ENCODE measurements at places on chromosomes 1 and 21.

- H3K4me1 ChIP-seq = peaks cover 10% of the 10 kb centered on the region
- H3K27ac ChIP-seq = no peak overlapping the region
- H3K27me3 ChIP-seq = no peaks in the 10 kb centered on the region
These were observed 105.8 kb upstream of the WNT4 start for GRCh38 chr1:22248746-22249145.

- H3K36me3 ChIP-seq = no peaks in the 10 kb centered on the region
- DNase-seq = peak; percentile 85
- H3K4me1 ChIP-seq = peaks cover 7% of the 10 kb centered on the region
- H3K27me3 ChIP-seq = no peaks in the 10 kb centered on the region
These were observed 128.6 kb downstream of the PRDM2 start for GRCh38 chr1:13828454-13829151.

DNA sequence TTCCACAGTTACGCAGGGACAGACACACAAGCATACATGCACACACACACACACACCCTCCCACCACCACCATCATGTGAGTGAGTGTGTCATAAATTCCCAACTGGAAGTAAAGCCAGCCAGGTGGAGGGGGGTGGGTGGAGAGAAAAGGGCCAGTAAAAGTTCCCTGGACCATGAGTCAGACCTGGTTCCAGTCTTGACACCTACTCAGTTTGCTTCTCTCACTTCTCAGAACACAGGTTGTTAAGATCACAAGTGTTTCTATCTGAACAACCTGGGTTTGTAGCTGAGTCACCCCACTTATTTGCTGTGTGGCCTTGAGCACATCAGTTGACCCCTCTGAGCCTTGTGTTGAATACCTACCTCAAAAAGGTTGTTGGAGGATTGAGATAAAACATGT, 9.6 kb downstream of the EPHA10 start:
- peaks cover 68% of the 10 kb centered on the region for H3K27me3 ChIP-seq
- DNase-seq = no peak
- H3K36me3 ChIP-seq = no peaks in the 10 kb centered on the region
- no peak overlapping the region for H3K4me3 ChIP-seq
- H3K27ac ChIP-seq = no peak overlapping the region

DNA sequence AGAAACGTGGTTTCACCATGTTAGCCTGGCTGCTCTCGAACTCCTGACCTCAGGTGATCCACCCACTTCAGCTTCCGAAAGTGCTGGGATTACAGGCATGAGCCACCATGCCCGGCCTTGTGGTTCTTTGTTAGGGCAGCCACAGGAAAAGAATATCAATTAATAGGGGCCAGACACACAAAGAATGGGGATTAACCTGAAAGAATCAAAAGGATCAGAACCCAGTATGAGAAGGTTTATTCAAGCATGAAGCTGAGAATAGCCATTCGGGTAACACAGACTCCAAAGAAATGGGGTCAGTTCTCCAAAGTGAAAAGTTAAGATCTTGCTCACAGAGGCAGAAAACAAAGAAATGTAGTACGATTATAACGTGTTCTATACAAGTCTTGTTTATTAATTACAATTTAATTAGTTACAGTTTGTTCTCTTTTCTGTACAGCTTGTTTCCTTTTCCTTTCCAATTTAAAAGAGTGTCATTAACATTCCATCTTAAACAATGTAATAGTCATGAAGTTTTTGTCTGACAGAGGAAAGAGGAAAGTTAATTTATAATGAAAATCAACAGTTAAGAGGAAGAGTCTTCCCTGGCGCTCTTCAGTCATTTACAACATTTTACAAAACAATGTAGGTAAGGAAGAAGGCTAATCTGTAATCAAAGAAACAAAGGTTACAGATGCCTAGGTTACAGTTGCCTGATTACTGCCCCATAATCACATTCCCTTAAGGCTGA, 51.3 kb upstream of the SLC45A1 start:
- peak overlapping the region; percentile 68 for H3K27ac ChIP-seq
- H3K36me3 ChIP-seq = no peaks in the 10 kb centered on the region
- no peaks in the 10 kb centered on the region for H3K4me1 ChIP-seq
- H3K27me3 ChIP-seq = no peaks in the 10 kb centered on the region

GRCh38 chr21:45598666-45599065, 44.9 kb upstream of the PCBP3 start:
- no peaks in the 10 kb centered on the region for H3K36me3 ChIP-seq
- no peak overlapping the region for H3K27ac ChIP-seq

DNA sequence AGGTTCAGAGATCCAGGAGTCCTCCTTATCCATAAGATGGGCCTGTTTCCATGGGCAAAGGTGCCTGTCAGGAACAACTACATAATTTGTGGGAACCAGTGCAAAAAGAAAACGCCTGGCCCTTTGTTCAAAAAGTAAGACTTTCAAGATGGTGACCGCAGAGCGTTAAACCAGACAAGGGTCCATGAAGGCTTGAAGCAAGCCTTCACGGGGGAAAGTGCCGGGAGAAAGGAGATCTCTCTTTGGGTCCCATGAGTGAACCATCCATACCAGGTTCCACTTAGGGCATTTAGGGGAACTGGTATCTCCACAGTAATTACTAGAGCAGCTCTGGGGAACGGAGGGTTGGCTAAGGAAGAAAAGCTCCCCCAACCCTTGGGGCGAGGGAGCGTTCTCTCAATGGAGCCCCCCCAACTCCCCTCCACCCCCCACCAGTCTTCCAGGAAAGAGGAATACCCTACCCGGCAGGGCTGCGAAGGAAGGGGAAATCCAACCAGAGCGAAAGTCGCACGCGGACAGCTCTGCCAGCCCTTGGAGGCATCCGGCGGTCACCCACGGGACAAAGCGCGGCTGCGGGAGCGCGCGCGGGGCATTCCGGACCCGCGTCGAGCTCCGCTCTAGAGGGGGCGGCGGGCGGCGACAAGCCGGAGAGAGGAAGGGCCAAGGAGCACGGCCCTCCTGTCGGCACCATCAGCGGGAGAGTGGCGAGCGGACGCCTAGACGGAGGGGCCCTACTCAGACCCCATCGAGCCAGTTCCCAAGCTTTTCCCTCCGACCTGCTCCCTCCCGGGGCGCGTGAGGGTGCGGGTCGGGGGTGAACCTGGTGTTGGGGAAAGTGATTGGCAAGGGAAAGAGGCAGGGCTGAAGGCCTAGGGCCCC, 687 bp upstream of the RASSF5 start:
- H3K4me3 ChIP-seq = peak overlapping the region; percentile 63
- peak; percentile 73 for DNase-seq
- peaks cover 58% of the 10 kb centered on the region for H3K4me1 ChIP-seq

DNA sequence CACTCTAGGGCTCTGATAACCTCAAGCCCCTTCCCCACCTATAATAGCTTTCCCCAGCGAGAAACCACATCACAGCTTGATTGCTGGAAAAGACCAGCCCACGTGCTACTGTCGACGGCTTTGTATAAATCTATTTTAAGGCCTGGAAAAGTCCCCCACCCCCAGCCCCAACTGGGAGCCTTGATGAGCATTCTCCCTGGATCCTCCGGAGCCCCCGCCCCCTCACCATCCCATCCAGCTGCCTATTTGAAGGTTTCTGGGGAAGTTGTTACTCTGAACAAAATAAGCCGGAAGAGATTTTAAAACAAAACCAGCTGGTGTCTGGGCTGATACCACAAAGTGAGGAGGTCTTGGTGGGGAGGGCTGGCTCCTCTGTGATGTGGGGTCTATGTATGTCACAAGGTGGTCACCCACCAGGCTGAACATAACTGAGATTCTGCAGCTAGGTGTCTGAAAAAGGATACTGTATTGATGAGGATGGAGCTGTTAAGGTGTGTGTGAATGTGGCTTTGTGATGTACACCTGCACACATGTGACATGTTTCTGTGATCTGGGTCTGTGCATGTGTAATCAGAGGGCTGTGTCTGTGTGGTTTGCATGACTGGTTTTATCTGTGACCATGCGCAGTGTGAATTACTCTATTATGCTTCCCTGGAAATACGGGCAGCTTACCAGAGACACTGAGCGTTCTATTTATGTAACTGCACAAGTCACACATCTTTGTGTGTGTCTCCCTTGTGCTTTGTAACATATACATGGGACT, 25.0 kb downstream of the RIMS3 start:
- no peaks in the 10 kb centered on the region for H3K27me3 ChIP-seq
- H3K36me3 ChIP-seq = no peaks in the 10 kb centered on the region
- no peak for DNase-seq

DNA sequence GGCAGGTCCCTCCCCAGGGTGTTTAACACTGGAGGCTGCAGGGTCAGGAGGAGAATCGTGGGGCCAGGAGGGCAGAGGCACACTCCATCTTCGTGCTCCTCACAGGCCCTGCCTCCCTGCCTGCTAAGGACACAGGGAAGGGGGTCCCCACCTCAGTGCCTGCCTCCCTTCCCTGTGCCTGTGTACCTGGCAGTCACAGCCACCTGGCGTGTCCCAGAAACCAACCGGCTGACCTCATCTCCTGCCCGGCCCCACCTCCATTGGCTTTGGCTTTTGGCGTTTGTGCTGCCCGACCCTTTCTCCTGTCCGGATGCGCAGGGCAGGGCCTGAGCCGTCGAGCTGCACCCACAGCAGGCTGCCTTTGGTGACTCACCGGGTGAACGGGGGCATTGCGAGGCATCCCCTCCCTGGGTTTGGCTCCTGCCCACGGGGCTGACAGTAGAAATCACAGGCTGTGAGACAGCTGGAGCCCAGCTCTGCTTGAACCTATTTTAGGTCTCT, 623 bp upstream of the BGLAP start:
- H3K4me1 ChIP-seq = peaks cover 11% of the 10 kb centered on the region
- H3K27me3 ChIP-seq = peaks cover 10% of the 10 kb centered on the region
- H3K36me3 ChIP-seq = peaks cover 45% of the 10 kb centered on the region
- H3K4me3 ChIP-seq = no peak overlapping the region
- DNase-seq = no peak

DNA sequence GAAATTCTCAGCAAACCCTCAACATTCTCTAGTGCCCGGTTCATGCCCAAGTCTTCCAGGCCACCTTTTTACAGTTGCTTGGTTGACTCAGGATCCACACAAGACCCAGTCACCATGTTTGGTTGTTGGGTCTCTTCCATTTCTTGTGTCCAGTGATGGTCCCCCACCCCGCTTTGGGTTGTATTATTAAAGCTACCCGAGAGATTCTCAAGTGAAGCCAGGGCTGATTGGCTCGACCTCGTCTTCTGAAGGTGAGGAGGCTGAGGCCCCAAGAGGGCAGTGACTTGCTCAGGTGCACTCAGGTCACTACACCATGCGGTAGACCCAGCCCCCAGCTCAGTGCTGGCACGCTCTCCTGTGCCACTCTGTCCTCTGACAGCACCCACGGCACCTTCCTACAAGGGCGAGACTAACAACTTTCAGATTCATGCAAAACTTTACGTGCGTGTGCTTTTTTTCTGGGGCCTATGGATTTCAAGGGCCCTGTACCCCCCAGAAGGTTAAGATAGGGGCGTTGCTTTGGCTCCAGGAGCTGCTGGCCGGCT, 50.3 kb downstream of the CAPN9 start:
- DNase-seq = no peak
- no peaks in the 10 kb centered on the region for H3K36me3 ChIP-seq
- no peaks in the 10 kb centered on the region for H3K4me1 ChIP-seq
- no peak overlapping the region for H3K4me3 ChIP-seq
- H3K27me3 ChIP-seq = no peaks in the 10 kb centered on the region
- H3K27ac ChIP-seq = no peak overlapping the region

GRCh38 chr1:3152143-3152542, 83.1 kb downstream of the PRDM16 start:
- no peak overlapping the region for H3K4me3 ChIP-seq
- no peaks in the 10 kb centered on the region for H3K4me1 ChIP-seq
- DNase-seq = no peak
- peaks cover 16% of the 10 kb centered on the region for H3K27me3 ChIP-seq
- no peak overlapping the region for H3K27ac ChIP-seq

GRCh38 chr1:16302709-16303627, 49.3 kb downstream of the FBXO42 start:
- H3K36me3 ChIP-seq = peaks cover 63% of the 10 kb centered on the region
- no peaks in the 10 kb centered on the region for H3K4me1 ChIP-seq
- H3K27me3 ChIP-seq = no peaks in the 10 kb centered on the region
- DNase-seq = no peak
- no peak overlapping the region for H3K4me3 ChIP-seq

GRCh38 chr21:36111238-36111637, 23.6 kb upstream of the CBR3 start:
- H3K36me3 ChIP-seq = no peaks in the 10 kb centered on the region
- H3K27me3 ChIP-seq = no peaks in the 10 kb centered on the region
- no peak overlapping the region for H3K27ac ChIP-seq
- H3K4me3 ChIP-seq = no peak overlapping the region
- peak; percentile 74 for DNase-seq

GRCh38 chr1:85264150-85264549, 4.7 kb upstream of the C1orf52 start:
- H3K27ac ChIP-seq = no peak overlapping the region
- H3K36me3 ChIP-seq = peaks cover 47% of the 10 kb centered on the region
- H3K4me1 ChIP-seq = peaks cover 6% of the 10 kb centered on the region
- DNase-seq = no peak
- H3K27me3 ChIP-seq = no peaks in the 10 kb centered on the region

DNA sequence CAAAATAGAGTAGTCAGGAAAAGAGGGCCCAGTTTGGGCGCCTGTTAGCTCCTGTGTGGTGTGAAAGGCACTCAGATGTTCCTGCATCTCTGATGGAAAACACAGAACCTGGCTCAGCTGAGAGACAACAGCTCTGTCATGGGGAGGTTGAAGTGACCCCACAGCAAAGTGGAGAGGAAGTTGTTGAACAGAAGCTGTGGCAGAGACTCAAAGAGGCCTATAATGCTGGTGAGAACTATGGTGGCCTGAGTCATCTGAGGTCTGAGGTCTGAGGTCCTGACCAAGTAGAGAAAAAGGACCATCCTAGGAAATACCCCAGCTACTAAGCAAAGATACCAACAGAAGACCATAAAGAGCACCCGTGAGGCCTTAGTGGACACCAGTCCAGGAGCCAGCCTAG, 45.6 kb upstream of the JAK1 start:
- no peaks in the 10 kb centered on the region for H3K4me1 ChIP-seq
- no peaks in the 10 kb centered on the region for H3K27me3 ChIP-seq
- no peak overlapping the region for H3K4me3 ChIP-seq
- DNase-seq = no peak
- H3K27ac ChIP-seq = no peak overlapping the region

GRCh38 chr1:11967028-11967547, 13.2 kb upstream of the MFN2 start:
- peaks cover 42% of the 10 kb centered on the region for H3K36me3 ChIP-seq
- H3K4me3 ChIP-seq = no peak overlapping the region
- no peaks in the 10 kb centered on the region for H3K27me3 ChIP-seq
- H3K27ac ChIP-seq = no peak overlapping the region
- no peak for DNase-seq

- H3K27ac ChIP-seq = no peak overlapping the region
- H3K4me1 ChIP-seq = peaks cover 2% of the 10 kb centered on the region
- H3K4me3 ChIP-seq = no peak overlapping the region
- H3K36me3 ChIP-seq = no peaks in the 10 kb centered on the region
These were observed 4.0 kb upstream of the RCAN1 start for GRCh38 chr21:34618941-34619340.

DNA sequence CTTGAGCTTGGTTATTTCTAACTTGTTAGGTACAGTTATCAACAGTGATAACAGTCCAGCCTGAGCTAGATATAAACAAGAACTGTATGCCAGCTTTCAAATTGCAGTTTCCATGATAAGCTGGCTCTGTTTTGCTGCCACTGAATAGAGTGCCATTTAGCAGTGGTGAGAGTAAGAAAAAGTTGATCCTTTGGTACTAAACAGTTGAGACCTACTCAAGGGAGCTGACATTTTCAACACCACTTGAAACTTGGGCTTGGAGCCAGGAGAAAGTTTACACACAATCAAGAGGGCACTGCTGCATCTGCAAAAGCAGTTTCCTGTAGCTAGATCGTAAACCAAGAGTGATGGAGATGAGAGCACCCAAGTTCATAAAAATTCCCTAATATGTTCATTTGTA, 131.3 kb downstream of the RGS7 start:
- H3K27ac ChIP-seq = no peak overlapping the region
- no peaks in the 10 kb centered on the region for H3K4me1 ChIP-seq
- no peaks in the 10 kb centered on the region for H3K36me3 ChIP-seq
- H3K4me3 ChIP-seq = no peak overlapping the region
- no peak for DNase-seq
- H3K27me3 ChIP-seq = no peaks in the 10 kb centered on the region

All from upper lobe of right lung (tissue), 1 donor.